GM23248 (cell line): ENCODE measurements at places on chromosomes 12 and 14. TPM values are rescaled to one million over a fixed set of nuclear protein-coding genes. Genes with fewer than 3 reads are reported as not detected.

GRCh38 chr12:104585448-104586055 is 128.8 kb downstream of the CHST11 start:
- H3K27ac ChIP-seq, result no peak overlapping the region
- peaks cover 17% of the 10 kb centered on the region for H3K4me1 ChIP-seq
- no peak overlapping the region for H3K4me3 ChIP-seq
- H3K36me3 ChIP-seq, result no peaks in the 10 kb centered on the region
- DNase-seq, result no peak

DNA sequence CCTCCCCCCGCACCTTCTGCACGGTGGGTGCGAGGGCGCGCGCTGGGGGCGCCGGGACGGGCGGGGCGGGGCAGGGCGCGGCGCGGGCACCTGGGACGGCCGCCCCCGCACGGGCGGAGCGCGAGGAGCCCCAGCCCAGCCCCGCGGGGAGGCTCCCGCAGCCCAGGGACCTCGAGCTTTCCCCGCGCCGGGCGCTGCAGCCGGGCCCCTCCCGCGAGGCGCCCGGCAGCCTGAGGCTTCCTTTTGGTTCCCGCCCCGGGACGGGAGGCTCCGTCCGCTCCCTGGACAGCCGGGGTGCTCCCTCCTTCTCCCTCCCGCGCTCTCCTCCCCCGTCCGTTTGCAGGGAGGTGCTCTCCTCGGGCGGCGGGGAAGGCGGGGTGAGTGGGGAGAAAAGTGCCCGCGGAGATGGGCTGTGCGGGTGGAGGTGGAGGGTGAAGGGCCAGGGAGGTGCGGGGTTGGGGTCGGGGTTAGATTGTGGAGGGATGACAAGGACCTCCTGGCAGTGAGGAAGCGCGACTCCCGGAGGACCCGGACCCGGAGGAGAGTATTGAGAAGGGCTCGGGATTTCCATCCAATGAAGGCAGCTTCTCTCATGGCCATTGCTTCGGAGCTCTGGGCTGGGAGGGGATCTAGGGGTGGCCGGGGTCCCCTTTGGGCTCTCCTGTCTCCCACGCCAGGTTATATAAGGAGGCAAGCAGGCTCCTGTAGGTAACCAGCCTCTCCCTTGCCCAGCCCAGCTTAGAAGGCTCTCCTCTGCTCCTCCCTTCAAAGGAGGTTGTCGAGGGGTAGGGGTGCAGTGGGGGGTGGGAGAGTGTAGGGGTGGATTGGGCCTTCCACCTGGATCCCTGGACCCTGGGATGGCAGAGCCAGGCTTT is 645 bp downstream of the JDP2 start:
- peaks cover 4% of the 10 kb centered on the region; the same call in 1 of the 2 replicates for H3K36me3 ChIP-seq
- H3K27me3 ChIP-seq, result no peaks in the 10 kb centered on the region
- peak overlapping the region; percentile 56 for H3K27ac ChIP-seq

DNA sequence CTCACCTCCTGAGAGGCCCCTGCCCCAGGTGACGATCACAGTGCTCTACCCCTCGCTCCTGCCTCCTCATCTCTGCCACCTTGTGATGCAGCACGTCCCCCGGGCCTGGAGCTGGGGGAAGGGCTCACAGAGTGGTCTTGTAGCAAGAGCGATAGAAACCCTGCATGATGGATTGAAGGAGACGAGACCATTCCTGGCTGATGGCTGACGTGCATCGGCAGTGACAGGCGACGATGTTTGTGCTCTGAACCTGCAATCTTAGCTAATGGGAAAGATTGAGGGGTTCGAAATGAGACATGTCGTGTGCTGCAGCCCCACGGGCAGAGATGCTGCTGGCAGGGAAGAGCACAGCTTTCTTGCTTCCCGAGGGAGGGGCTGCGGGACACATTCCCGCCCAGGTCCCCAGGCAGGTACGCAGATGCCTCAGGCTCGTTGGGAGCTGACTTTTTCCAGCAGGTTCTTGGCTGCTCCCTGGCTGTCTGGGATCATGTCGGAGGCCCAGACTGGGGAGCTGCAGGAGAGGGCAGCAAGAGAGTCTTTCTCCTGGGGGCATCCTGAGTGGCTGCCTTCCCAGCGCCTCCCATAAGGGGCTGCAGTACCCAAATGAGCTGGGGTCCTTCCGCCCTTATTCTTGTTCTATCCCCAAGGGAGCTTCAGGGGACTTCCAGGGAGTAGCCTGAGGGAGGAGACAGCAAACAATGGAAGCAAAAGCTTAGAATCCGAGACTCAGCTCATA is 38.7 kb upstream of the GPATCH2L start:
- no peaks in the 10 kb centered on the region for H3K36me3 ChIP-seq
- H3K4me1 ChIP-seq, result peaks cover 10% of the 10 kb centered on the region
- H3K4me3 ChIP-seq, result no peak overlapping the region
- H3K27ac ChIP-seq, result no peak overlapping the region

RFX4 gene
- not detected in 2 replicates for total RNA-seq

- H3K36me3 ChIP-seq, result no peaks in the 10 kb centered on the region
- no peak for DNase-seq
- H3K4me3 ChIP-seq, result no peak overlapping the region
- H3K4me1 ChIP-seq, result no peaks in the 10 kb centered on the region
- no peak overlapping the region for H3K27ac ChIP-seq
Measured at GRCh38 chr12:117525766-117526165, 164.3 kb upstream of the NOS1 start.

TECPR2 gene
- total RNA-seq, result 10.1 and 15.8 TPM in 2 replicates

GRCh38 chr12:12010277-12011039 is 60.3 kb upstream of the BCL2L14 start:
- no peak overlapping the region for H3K27ac ChIP-seq
- no peaks in the 10 kb centered on the region for H3K27me3 ChIP-seq
- peak overlapping the region; percentile 34 for H3K4me3 ChIP-seq

- H3K36me3 ChIP-seq, result no peaks in the 10 kb centered on the region
- peak; percentile 89 for DNase-seq
- 0 out of 2 replicates have a peak overlapping the region, but pooled peaks have one; percentile 16 for H3K27ac ChIP-seq
- H3K27me3 ChIP-seq, result no peaks in the 10 kb centered on the region
- peaks cover 11% of the 10 kb centered on the region for H3K4me1 ChIP-seq
Measured at GRCh38 chr14:92460916-92461579, 52.5 kb upstream of the RIN3 start.

- no peaks in the 10 kb centered on the region for H3K27me3 ChIP-seq
- H3K36me3 ChIP-seq, result peaks cover 13% of the 10 kb centered on the region; the same call in 1 of the 2 replicates
- DNase-seq, result no peak
- H3K4me1 ChIP-seq, result peaks cover 7% of the 10 kb centered on the region
- H3K27ac ChIP-seq, result no peak overlapping the region
Measured at GRCh38 chr12:47875746-47876439, 28.9 kb downstream of the VDR start.

DNA sequence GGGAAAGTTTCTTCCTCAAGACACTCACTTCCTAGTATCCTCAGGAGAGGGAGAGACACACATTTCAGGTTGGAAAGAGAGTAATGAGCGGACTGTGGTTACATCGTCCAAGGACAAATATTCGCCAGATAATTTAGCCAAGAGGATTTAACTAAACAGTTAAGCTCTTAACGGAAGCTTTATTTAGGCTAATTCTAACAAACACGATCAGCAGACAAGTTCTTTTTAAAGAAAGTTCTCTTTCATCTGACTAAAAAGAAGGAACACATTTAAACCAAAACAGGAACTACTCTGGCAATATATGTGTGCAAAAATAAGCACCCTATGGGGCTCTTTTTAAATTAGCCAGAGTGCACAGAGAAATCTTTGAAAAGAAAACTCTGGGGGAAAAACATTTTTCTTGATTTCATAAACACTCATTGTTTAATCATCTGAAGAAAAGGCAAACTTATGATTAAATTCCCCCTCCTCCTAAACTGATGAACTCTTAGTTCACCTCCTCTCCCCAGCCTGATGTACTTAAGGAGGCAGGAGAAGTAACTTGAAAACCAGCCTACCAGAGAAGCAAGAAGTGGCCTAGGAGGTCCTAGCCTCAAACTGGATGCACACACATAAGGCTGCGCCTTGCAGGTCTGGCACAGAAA is 13.3 kb upstream of the BTG1 start:
- no peaks in the 10 kb centered on the region for H3K36me3 ChIP-seq
- H3K4me3 ChIP-seq, result no peak overlapping the region
- no peak overlapping the region for H3K27ac ChIP-seq
- H3K27me3 ChIP-seq, result no peaks in the 10 kb centered on the region

NCOR2 gene
- 37.7 and 66.0 TPM in 2 replicates for total RNA-seq

DNA sequence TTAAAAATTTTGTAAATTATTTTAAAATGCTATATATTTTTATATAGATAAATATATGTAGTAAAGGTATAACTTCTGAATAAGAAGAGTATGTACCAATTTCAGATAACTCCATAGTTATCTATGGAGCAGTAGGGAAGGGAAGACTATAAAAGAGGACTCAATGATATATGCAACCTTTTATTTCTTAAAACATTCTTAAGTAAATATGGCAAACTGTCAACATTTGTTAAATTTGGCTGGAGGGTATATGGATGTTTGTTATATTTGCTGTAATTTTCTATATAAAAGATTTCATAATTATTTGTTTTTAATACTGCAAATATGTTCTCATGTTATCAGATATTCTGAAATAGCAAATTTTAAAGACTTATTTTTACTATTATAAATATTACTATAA is 38.3 kb upstream of the TSPAN11 start:
- DNase-seq, result no peak
- H3K27ac ChIP-seq, result no peak overlapping the region
- H3K4me1 ChIP-seq, result no peaks in the 10 kb centered on the region
- no peaks in the 10 kb centered on the region; the same call in 1 of the 2 replicates for H3K27me3 ChIP-seq
- H3K4me3 ChIP-seq, result no peak overlapping the region

DNA sequence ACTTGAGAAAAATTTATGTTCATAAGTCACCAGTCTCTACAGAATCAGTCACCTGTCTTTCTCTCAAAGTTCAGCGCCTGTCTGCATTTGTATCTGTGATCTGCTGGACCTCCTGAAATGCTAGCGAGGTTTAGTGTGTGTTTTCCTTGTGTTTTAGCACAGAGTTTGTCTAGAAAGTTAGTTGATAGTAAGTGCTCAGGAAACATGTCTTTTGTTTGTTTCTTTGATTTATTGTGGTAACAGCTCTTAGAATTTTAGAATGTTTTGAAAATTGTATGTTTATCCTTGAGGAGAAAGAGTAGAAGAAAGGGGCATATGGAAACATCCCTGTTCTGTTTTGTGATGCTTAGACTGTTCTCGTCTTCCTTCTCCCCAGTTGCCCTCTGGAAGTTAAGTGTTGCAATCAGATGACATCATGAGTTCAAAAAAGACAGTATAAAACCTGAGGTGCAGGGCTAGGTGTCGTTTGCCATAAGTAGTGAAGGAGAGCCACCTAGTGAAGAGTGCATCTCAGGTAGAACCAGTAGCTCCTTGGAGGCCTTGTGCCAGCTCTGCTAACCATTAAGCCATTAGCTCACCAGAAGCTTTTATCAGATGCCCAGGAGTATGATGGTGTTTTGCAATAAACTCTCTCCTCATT is 44.8 kb downstream of the FBXW8 start:
- peak; percentile 15 for DNase-seq
- H3K36me3 ChIP-seq, result peaks cover 4% of the 10 kb centered on the region; the same call in 1 of the 2 replicates
- H3K4me1 ChIP-seq, result no peaks in the 10 kb centered on the region
- no peak overlapping the region for H3K4me3 ChIP-seq
- no peaks in the 10 kb centered on the region for H3K27me3 ChIP-seq

ITPR2 gene
- 9.1 and 9.2 TPM in 2 replicates for total RNA-seq

- peaks cover 22% of the 10 kb centered on the region for H3K4me1 ChIP-seq
- H3K36me3 ChIP-seq, result peaks cover 38% of the 10 kb centered on the region; the same call in 1 of the 2 replicates
- H3K27me3 ChIP-seq, result no peaks in the 10 kb centered on the region
- no peak overlapping the region for H3K27ac ChIP-seq
- DNase-seq, result no peak
Measured at GRCh38 chr12:53184828-53185227, 4.1 kb upstream of the CSAD start.

OVCH1 gene
- total RNA-seq, result 0.13 TPM in 1 of 2 replicates, not detected in the other

DNA sequence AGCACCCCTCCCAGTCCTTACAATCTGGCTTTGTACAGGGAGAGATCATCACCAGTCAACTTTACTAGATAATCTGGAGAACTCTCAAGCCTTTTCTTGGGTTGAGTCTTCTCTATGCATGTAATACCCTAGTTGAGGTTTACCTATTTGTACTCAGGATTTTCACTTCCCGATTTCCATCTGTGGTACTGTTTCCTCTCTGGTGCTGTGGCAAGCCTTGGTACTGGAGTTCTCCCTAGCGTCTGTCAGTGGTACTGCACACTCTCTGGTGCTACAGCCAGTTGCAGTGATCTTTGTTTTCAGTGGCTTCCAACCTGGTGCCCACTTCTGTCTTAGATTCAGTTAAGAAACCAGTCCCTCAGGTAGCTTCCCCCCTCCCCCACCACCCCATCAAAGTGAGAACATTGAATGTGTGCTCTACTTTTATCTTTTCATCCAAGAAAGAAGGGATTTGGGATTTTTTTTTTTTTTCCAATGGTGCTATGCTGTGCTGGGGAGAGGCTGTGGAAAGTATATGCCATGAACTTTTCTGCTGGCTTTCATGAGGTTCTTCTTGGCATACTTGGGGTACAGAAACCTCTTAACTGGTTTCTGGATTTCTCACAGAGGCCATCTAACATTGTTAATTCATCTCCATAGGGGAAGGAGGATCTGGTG is 69.4 kb upstream of the EVL start:
- H3K27me3 ChIP-seq, result no peaks in the 10 kb centered on the region
- no peak overlapping the region for H3K4me3 ChIP-seq
- no peak overlapping the region for H3K27ac ChIP-seq
- DNase-seq, result peak; percentile 69
- peaks cover 27% of the 10 kb centered on the region for H3K4me1 ChIP-seq

DNA sequence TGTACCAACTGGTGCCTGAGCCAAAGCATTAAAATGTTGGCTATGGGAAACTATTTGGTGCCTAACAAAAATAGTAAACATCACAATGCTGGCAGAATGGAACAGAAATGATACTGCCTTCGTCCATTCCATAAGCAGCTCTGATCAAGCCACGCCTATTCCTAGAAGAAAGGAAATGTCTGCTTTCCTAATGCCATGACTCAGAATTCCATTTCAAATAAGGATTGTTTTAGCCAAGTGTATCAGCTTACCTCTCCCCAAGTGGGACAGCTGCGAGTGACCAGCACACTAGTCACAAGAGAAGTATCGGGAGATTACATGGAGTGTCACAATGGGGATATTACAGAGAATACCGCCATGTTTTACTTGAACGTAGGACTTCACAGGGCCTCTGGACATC is 38.7 kb downstream of the GLT8D2 start:
- peaks cover 5% of the 10 kb centered on the region for H3K36me3 ChIP-seq
- H3K4me1 ChIP-seq, result peaks cover 27% of the 10 kb centered on the region
- H3K4me3 ChIP-seq, result no peak overlapping the region
- peak overlapping the region; percentile 63 for H3K27ac ChIP-seq
- H3K27me3 ChIP-seq, result no peaks in the 10 kb centered on the region

GRCh38 chr12:10721651-10722501 is 1.2 kb downstream of the YBX3 start:
- no peaks in the 10 kb centered on the region for H3K27me3 ChIP-seq
- no peaks in the 10 kb centered on the region for H3K36me3 ChIP-seq
- peaks cover 57% of the 10 kb centered on the region for H3K4me1 ChIP-seq
- H3K4me3 ChIP-seq, result peak overlapping the region; percentile 82
- peak overlapping the region; percentile 98 for H3K27ac ChIP-seq
